ENCODE measurements at places on chromosomes 7 and 10.

DNA sequence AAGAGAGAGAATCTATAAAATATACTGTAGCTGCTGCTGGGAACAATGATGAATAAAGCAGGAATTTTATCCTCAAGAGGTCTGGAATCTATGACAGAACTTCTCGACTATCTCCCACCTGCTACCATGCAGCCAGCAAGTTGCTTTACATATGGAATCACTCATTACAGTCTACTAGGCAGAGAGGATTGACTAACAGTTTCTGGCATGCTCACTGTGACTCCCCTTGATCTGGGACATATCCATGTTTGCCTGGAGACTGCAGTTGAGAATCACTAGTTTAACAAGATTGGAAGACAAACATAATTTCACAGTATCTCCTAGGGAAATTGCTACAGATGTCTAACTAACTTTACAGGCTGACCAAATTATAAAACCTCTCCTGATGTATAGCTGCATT is 13.3 kb downstream of the GPR37 start:
- no peak for DNase-seq

- no peak for DNase-seq
Measured at GRCh38 chr10:7826971-7827370, 8.7 kb downstream of the TAF3 start.

- DNase-seq, result no peak
Measured at GRCh38 chr7:1096156-1097119, 8.5 kb downstream of the GPER1 start.

DNA sequence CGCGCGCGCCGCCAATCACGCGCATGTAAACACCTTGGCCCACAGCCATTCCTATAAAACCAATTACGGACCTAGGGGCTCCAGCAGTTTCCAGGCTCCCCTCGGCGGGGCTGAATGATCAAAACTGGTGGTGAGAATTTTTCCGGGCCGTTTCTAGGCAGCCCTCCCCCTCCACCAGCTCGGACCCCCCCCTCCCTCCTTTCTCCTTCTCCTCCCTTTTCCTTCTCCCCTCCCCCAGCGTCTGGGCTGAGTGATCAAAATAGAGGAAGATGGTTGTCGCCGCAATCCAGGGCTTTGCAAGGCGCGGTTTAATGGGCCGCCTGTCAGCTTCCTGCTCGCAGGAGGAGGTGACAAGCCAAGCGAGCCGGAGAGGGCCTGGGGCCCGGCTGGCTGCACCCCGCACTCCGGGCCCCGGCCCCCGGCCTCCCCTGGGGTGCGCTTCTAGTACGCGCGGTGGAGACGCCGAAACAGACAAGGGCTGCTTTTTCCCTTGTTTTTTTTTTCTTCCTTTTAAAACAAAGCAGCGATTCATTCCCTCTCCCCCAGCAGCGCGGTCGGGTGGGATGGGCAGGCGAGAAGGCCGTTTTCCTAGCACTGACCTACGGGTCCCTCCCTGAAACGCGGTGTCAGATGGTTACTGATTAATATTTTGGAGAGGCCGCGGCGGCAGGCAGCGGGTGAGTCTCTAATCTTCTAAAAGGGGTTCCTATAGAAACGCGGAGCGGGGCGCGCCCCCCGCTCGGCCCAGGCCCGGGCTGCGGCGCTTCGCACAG is 528 bp upstream of the TNRC18 start:
- peak; percentile 100 for DNase-seq

- no peak for DNase-seq
Measured at GRCh38 chr10:348456-348855, 213.2 kb downstream of the ZMYND11 start.

GRCh38 chr10:72061491-72061890 is 26.9 kb downstream of the SPOCK2 start:
- no peak for DNase-seq
